Activated naive CD8-positive, alpha-beta T cell treated with anti-CD3 and anti-CD28 coated beads for 36 hours (primary cell): ENCODE measurements at places on chromosomes 7 and 10.

GRCh38 chr10:3896161-3896560 lies 111.2 kb upstream of the KLF6 start:
- DNase-seq, result no peak

- no peak for DNase-seq
Observed at GRCh38 chr7:78159545-78159944, 361.0 kb downstream of the PHTF2 start.

- DNase-seq, result no peak
Observed at GRCh38 chr7:69702357-69702756, 104.1 kb downstream of the AUTS2 start.

GRCh38 chr7:43588477-43589132 lies 5.7 kb downstream of the STK17A start:
- DNase-seq, result no peak

GRCh38 chr10:66799474-66799873 lies 126.4 kb upstream of the LRRTM3 start:
- DNase-seq, result no peak

DNA sequence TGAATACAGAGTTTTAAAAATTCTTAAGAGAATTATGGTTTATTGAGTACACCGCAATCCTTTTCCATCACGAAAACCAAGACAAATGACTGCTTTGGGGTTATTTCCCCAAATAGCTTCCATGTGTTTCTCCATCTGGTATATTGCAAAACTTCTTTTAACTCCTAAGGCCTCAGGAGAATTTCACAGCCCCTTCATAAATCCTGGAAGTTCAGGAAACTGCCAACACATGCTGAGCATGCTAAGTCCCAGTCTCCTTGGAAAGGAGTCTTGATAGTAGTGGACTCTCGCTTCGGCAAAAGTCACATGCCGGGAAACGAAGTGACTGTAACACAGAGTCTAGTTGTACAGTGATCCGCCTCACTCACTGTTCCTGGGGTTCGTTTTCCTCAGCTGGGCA lies 88.1 kb upstream of the RSU1 start:
- DNase-seq, result no peak

GRCh38 chr7:24395512-24395911 lies 111.5 kb downstream of the NPY start:
- no peak for DNase-seq

DNA sequence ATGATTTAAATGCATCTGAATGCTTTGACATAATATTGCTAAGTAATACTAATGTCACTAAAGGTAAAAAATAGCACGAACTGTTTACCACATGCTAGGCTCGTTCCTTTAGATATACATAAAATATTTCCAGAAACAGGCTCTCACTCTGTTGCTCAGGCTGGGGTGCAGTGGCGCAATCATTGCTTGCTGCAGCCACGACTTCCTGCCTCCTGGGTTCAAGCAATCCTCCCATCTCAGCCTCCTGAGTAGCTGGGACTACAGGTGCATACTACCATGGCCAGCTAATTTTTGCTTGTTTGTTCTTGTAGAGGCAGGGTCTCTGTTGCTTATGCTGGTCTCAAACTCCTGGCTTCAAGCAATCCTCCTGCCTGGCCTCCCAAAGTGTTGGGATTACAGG lies 183.3 kb downstream of the SGMS1 start:
- no peak for DNase-seq

GRCh38 chr7:26700386-26700785 lies 164.0 kb downstream of the SKAP2 start:
- DNase-seq, result no peak
